ENCODE measurements at places on chromosomes 4 and X.

DNA sequence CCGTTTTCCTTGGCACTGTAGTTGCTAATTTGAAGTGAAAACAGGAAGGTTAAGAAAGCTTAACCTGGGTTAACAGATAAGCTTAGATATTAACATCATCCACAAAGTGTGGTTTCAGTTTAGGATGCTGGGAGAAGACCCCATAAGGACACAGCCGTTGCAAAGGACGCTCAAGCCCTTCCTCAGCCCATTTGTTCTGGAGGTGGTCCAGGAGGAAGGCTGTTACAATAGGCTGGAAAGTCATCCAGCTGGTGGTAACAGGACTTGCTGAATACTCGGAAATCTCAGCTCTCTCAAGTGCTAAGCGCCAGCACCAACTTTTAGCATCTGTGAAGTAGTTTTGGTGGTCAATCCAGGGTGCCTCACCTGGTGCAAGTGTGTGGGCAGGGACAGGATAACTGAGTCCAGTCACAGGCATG lies 14.2 kb downstream of the CHST7 start:
- DNase-seq = no peak

- no peak for DNase-seq
Measured at GRCh38 chr4:36917413-36917812, 327.1 kb upstream of the NWD2 start.

DNA sequence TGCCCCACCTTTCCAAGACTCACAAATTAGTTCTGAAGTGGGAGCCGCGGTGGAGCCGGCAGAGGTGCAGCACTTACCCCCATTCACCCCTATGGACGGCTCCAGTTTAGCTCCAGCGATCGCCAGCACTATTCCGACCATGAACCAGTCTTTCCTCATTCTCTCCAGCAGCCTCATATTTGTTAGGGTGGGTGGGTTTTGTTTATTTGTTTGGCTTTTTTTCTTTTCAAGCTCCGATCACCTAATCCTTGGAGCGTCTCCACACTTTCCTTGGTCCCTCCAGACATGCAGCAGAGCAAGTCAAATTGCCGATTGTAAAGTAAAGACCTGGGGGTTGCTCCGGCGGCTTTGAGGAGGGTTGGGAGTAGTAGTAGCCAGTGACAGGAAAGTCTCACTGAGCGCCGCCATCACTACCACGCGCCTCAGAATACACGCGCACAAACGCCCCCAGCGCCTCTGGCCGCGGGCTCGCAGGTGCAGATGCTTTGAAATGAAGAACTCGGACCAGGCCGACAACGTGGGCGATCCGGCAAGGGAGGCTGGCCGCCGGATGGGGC lies at the start of gene SLC10A7:
Gene SLC10A7 (minus strand): TSS at position 400 of the 557 bp plus-strand sequence. CDS start 223 bp downstream, at position 177.
- peak; percentile 71 for DNase-seq

GRCh38 chr4:1447676-1448588 lies 41.7 kb upstream of the NKX1-1 start:
- DNase-seq = no peak

GRCh38 chr4:74379912-74380311 lies 15.0 kb downstream of the EREG start:
- no peak for DNase-seq

- no peak for DNase-seq
Measured at GRCh38 chr4:140102421-140102820, 51.6 kb downstream of the MAML3 start.

- no peak for DNase-seq
Measured at GRCh38 chrX:120452131-120452530, 17.0 kb downstream of the LAMP2 start.

- no peak for DNase-seq
Measured at GRCh38 chr4:131427000-131427399, 1722.1 kb upstream of the PCDH10 start.

DNA sequence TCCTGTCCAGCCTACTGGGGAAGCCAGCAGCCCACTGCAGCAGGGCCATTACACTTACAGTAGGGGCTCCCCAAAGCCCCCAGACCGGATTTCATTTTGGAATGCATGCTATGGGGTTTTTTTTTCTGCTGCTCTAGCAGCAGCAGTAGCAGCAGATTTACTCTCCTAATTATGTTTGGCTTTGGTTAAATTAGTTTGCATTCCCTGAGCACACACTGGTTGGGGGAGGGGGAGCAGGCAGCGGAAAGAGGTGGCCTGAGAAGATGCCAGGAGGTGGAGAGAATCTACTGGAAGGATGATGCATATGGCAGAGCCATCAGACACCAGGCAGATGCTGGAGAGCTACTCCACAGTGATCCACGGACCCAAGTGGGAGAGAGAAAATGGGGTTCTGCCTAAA lies 109.6 kb downstream of the LDB2 start:
- no peak for DNase-seq

DNA sequence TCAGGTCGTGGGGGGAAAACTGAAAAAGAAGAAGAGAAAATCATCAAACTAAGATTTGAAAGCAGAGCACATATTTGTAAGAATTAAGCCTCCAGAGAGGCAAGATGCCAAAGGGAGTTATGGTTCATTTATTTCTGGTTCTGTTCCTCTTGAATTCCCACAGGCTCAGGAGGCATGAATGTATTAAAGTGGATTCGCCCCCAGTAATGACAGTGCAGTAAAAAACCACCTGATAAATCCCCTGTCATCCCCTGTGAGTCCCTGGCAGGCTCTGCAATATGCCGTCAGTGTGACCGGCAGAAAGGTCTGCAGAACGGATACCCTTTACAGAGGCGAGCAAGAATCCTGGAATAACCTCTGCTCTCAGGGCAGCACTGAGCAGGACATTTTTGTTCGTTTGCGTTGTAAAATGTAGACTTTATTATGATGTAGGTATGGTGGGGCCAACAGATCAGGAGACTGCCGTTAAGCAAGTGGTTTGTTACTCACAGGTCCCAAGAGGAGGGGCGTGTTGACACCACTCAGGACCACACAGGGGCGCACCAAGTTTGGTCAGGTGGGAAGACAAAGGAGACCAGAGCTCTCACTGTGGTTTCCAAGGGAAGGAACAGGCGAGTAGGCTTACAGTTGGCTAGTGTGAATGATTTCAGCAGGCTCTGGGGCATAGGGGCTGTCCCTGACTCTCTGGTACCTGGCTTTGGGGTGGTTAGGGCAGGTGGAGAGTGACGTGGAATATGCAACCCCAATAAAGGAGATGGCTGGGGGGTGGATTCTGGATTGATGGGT lies 75.3 kb downstream of the DHRSX start:
- DNase-seq = no peak

- no peak for DNase-seq
Measured at GRCh38 chr4:138174981-138175794, 67.0 kb downstream of the SLC7A11 start.

DNA sequence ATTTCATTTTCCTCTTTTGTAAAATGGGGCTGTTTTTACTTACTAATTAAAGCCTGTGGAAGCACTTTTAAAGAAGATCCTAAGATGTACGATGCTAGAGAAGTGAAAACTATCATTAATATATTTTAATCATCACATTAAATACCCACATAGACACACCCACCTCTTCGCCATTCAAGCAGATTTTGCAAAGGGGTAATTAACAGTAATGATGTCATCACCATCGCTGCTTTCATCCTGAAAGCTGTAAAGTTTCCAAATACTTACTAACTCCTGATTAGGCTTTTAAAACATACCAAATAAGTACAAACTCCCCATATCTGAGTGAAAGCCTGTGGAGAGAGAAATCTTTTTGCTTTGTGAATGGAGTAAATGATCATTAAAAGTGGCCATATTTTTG lies 17.6 kb upstream of the NYX start:
- no peak for DNase-seq

GRCh38 chr4:176358083-176358469 lies 38.3 kb downstream of the SPCS3 start:
- no peak for DNase-seq
